Brain (organoid and tissue), 16 donors: ENCODE measurements at places on chromosomes 16 and 17. TPM values are rescaled to one million over a fixed set of nuclear protein-coding genes. Genes with fewer than 3 reads are reported as not detected.

The NUDT7 gene
- 11.3 TPM for polyA plus RNA-seq

The BEAN1 gene
- polyA plus RNA-seq, result 6.1 TPM

The SNX20 gene
- polyA plus RNA-seq, result 0.14 TPM

DNA sequence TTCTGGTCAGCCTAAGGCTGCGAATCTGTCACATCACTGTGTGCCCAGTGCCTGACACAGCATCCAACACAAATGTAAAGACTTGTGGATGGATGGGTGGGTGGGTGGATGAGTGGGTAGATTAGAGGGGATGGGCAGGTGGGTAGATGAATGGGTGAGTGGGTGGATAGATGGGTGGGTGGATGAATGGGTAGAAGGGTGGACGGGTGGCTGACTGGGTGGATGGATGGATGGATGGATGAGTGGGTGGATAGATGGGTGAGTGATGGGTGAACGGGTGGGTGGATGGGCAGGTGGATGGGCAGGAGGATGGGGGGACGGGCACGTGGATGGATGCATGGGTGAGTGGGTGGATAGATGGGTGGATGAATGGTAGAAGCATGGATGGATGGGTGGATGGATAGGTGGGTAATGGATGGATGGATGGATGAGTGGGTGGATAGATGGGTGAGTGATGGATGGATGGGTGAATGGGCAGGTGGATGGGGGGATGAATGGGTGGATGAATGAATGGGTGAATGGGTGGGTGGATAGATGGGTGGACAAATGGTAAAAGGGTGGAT, 31.1 kb upstream of the ZFPM1 start:
- no peak for DNase-seq

GRCh38 chr17:29430275-29430674, 40.1 kb downstream of the TAOK1 start:
- no peak for DNase-seq

DNA sequence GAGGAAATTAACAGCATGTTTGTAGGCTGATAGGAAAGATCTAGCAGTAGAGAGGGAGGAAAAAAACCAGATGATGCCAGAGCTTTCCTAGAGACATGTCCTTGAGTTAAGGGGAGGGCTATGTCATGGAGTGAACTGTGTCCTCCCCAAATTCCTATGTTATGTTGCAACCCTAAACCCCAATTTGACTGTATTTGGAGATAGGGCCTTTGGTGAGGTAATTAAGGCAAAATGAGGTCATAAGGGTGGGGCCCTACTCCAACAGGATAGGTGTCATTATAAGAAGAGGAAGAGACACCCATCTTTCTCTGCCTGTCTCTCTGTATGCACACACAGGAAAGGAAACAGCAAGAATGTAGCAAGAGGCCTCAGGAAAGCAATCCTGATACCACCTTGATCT, 195.3 kb upstream of the AXIN2 start:
- no peak for DNase-seq

- no peak for DNase-seq
Observed at GRCh38 chr16:27384425-27384824, 17.5 kb upstream of the IL21R start.

DNA sequence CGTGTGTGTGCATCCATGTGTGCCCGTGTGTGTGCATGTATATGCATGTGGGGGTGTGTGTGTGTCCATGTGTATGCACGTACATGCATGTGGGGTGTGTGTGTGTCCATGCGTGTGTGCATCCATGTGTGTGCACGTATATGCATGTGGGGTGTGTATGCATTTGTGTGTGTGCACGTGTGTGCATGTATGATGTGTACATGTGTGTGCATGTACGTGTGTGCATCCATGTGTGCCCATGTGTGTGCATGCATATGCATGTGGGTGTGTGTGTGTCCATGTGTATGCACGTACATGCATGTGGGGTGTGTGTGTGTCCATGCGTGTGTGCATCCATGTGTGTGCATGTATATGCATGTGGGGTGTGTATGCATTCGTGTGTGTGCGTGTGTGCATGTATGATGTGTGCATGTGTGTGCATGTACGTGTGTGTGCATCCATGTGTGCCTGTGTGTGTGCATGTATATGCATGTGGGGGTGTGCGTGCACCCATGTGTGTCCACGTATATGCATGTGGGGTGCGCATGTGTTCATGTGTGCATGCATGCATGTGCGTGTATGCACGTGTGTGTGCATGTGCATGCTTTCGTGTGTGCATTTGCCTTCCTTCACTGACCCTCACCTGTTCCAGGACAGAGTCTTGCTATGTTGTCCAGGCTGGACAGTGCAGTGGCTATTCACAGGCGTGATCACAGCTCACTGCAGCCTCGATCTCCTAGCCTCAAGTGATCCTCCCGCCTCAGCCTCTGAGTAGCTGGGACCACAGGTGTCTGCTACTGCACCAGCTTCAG, 129.6 kb upstream of the TNRC6C start:
- no peak for DNase-seq

DNA sequence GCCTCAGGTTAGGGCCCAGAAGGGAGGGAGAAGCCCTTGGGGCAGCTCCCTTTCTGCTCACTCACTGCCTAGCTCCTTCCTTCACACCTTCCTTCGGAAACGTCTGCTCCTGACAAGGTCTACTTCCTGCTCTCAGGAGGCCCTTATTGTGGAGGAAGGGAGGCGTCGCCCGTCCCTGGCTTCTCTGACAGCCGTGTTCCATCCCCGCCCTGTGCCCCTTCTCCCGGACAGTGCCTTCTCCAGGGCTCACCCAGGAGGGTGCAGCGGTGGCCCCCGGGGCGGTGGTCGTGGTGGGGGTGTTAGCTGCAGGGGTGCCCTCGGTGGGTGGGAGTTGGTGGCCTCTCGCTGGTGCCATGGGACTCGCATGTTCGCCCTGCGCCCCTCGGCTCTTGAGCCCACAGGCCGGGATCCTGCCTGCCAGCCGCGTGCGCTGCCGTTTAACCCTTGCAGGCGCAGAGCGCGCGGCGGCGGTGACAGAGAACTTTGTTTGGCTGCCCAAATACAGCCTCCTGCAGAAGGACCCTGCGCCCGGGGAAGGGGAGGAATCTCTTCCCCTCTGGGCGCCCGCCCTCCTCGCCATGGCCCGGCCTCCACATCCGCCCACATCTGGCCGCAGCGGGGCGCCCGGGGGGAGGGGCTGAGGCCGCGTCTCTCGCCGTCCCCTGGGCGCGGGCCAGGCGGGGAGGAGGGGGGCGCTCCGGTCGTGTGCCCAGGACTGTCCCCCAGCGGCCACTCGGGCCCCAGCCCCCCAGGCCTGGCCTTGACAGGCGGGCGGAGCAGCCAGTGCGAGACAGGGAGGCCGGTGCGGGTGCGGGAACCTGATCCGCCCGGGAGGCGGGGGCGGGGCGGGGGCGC, 231.9 kb downstream of the SEC14L1 start:
- DNase-seq, result peak; percentile 54

DNA sequence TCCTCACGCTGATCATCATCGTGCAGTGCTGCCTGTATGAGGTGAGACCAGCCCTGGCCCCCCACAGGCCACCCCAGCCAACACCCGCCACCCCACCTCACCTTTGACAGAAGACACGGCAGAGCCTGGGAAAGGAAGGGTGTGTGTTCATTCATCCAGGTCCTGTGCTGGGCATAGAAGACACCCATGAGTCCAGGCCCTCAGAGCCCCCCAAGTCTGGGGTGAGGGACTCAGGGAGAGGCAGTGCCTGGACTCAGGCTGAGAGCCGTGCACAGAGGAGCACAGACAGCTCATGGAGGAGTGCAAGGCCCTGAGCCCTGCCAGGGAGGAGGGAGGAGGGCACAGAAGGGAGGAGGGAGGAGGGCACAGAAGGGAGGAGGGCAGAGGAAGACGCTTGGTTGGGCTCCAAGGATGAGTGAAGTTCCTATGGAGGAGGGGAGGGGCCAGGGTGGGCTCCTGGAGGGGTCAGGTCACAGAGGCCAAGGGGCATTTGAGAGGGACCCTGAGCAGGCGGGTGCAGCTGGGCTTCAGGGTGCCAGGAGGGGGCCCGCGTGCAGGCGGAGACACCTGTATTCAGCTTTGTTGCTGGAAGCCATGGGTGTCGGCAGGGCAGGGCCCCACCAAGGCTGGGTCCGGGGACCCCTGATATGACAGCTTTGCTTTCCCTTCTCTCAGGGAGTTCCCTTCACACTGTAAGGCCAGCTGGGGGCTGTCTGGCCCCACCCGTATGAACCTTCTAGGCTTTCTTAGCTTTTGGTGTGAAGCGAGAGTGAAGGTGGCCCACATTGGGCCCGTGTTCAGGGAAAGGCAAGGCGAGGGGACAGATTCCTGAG, 11.4 kb downstream of the TAX1BP3 start:
- DNase-seq, result no peak

DNA sequence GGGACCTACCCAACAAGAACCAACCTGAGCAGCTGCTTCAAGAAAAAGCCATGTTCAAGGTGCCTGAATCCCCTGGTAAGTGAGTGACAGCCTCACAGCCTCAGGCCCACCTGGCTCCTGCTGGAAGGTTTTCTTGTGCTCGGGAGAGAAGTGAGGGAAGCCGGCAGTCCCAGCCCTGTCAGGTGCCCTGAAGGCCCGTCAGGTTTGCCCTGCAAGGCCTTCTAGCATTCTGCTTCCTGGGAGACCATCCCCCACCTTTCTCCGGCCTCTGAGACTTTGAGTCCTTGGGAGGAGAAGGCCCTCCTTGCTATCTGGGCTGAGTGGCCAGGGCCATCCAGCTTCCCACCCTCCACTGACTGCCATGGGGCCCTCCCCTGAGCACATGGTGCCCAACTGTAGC, 166.7 kb upstream of the ZNF267 start:
- DNase-seq, result no peak

DNA sequence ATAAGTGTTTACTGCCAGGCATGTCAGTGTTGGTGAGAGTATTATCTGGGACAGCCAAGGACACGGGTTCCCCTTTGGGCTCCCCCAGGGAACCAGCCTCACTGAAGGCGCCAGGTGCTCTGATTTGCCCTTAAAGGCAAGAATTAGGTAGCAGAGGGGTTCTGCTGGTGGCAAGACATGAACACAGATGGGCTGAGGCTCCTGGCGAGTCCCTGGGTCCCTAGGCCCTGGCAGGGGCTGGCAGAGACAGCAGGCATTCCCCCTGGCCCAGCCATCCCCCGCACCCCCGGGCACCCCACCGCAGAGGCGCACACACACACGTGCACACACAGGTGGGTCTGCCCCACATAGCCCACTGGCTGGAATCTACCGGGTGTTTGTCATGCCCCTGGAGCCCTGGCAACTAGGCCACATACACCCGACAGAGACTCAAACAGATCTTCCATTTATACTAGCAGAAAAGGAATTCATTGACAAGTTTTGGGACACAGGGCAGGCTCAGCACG, 153.3 kb downstream of the C16orf78 start:
- DNase-seq, result no peak

DNA sequence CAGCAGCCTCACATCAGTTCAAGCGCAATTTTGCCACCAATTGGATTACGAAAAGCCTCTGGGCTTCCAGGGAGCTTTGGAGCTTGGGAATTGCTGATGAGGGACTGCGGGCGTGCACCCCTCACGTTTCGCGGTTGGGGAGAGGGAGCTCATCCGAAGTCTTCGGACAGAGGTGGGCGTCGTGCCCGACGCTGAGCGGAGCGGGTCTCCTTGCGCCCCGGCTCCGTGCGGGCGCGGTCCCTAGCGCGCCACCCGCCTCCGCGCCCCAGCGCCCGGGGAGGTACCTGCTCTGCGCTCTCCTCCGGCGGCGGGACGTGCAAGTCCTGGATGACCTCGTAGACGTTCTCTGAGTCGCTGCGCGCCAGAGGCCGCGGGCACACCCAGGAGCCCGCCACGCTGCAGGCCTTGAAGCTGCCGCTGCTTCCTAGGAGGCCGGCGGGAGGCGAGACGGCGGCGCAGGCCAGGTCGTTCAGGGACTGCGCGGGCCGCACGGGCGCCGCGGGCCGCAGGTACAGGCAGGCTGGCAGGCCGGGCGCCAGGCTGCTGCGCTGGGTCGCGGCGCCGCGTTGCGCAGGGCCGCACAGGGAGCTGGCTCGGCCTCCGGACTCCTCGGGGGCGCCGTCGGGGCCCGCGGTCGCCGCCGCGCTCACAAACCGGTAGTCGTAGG, 3.2 kb downstream of the ARHGAP27 start:
- DNase-seq, result peak; percentile 37

DNA sequence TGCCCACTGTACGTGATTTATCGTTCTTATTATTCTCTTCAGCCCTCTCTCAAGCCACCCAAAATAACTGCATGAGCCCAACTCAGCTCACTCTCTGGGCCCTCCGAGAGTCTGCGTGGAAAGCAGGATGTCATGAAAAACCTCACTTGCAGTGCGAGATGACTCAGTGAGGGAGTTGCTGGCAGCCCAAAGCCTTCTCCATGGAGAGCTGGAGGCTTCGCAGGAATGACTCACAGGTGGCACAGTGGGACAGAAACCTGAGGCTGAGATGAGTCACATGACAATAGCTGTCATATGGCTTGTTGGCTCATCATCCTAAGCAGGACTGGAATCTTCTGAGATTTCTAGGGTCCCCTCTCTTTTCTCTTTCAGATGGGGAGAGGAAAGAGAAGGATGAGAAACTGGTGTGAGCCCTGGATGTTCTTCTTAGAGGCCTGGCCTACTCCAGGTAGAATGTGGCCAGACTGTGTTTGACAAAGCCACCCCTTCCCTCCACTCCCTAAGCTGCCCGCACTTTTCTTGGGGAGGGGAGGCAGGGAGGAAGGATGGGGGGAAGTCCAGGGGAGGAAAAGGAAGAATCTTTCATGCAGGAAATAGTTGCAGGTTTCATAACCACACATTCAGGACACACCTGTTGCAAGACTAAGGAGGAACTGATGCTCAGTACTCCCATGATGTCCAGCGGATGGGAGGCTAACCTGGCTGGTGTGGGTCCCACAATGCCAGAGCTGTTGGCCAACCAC, 160.6 kb upstream of the RPL38 start:
- peak; percentile 86 for DNase-seq

DNA sequence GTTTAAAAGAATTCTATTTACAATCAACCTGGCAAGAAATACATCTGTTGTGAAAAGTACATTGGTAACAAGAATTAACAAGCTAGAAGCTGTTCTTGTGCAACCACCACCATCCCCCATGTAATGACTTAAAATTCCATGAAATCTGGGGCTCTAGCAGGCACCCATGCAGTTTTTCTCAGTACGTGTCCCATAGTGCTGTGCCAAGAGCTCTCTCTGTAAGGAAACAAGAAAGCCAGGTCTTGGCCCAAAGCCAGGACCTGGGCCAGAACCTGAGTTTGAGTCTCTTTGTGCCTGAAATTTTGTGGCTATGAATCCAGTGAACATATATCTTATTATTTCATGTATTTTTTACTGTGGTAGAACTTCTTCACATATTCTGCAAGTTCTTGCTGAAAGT, 46.6 kb downstream of the NUP93 start:
- DNase-seq, result peak; percentile 81

DNA sequence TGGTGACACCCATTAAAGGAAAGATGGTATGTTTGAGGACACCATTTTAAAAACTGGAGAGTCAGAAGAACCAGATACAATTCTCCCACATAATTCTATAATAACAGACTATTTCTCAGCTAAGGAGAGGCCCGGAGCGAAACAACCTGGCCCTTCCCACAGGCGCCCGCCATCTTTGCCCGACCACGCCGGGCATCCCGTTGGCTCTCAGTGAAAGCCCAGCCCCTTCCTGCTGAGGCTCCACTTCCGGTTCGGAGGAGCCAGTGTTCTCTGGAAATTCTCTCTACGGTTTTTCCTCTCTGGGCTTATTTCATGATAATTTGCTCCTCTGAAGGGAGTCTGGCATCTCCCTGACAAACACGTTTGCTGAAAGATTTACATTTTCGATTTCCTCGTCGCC, 175.7 kb downstream of the AXIN2 start:
- DNase-seq, result no peak
